Breast epithelium (tissue), 4 donors: ENCODE measurements at places on chromosomes 13 and 19.

DNA sequence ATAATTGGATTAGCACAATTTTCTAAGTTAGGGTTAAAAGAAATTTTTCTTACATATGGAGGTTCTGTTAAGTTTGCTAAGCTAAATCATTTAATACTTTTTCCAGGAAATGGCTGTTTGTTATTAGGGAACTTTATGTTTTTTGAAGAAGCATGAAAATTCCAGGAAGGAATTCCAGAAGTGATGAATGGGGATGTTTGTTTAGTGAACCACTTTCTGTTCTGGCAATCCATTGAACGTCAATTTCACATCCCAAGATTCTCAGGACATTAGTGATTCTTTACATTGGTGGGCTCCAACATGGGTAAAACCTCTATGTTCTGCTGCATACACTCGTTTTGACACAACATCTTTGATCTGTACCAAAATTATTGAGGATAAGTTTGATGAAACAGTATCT lies 534.4 kb downstream of the IRS2 start:
- no peak overlapping the region for H3K4me3 ChIP-seq
- no peak for DNase-seq

- H3K27ac ChIP-seq = no peak overlapping the region
- no peak for DNase-seq
- H3K4me1 ChIP-seq = no peaks in the 10 kb centered on the region
- no peaks in the 10 kb centered on the region for H3K27me3 ChIP-seq
- no peak overlapping the region for H3K4me3 ChIP-seq
- no peaks in the 10 kb centered on the region for H3K36me3 ChIP-seq
Measured at GRCh38 chr13:29159871-29160270, 339.7 kb downstream of the MTUS2 start.

DNA sequence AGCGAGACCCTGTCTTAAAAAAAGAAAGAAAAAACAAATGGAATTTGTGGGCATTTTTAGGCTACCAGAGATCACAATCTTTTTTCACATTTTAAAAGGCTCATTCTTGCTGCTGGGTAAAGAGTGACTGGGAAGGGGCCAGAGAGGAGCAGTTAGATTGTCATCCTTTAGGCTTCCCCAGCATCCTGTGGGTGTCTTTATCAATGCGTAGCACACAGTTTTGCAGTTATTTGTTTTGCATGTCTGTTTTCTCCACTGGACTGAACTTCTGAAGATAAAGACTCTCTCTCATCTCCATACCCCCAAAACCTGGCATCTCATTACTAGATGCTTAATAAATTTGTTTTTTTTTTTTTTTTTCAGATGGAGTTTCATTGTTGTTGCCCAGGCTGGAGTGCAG lies 2.1 kb upstream of the UTP14C start:
- H3K4me1 ChIP-seq = no peaks in the 10 kb centered on the region
- DNase-seq = no peak
- H3K4me3 ChIP-seq = no peak overlapping the region
- no peaks in the 10 kb centered on the region for H3K27me3 ChIP-seq
- H3K36me3 ChIP-seq = peaks cover 5% of the 10 kb centered on the region

- H3K36me3 ChIP-seq = no peaks in the 10 kb centered on the region
- H3K27ac ChIP-seq = peak overlapping the region; percentile 96
- H3K4me3 ChIP-seq = no peak overlapping the region
- H3K4me1 ChIP-seq = peaks cover 4% of the 10 kb centered on the region
- H3K27me3 ChIP-seq = no peaks in the 10 kb centered on the region
Measured at GRCh38 chr19:2982561-2982960, 5.2 kb downstream of the TLE6 start.

DNA sequence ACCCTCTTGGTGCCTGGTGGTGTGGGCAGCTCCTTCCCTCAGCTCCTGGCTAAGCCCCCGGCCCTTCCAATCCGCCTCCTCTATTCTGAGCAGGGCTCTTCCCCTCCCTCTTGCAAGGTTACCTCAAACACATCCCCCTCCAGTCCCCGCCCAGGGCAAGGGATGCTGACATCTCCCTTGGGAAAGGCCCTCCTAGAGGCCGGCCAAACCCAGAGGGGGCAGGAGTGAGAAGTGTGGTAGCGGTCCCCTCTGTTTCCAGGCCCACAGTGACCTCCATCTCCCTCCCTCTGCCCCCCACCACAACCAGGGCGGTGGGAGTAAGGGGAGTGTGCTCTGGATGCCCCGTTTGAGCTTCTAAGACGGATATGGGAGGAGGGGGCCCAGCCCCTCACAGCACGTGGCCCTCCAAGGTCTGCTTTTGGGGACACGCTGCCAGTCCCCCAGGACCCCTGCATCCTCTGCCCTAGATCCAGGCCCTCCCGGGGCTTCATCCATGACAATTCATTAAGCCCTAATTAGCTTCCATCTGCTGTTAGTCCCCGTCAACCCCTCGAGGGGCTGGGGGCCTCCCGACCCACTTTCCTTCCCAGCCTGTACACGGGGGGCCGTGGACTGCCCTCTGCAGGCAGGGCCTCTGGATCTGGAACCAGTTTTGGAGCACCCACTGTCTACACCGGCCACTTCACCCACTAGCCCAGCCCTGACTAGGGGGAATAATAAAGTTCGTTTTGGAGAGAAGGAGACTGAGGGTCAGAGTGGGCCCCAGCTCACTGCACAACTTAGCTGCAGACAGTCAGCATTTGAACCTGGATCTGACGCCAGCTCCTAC lies 2.3 kb downstream of the LINGO3 start:
- H3K27ac ChIP-seq = no peak overlapping the region
- H3K27me3 ChIP-seq = peaks cover 10% of the 10 kb centered on the region
- no peak overlapping the region for H3K4me3 ChIP-seq
- DNase-seq = no peak
- no peaks in the 10 kb centered on the region for H3K36me3 ChIP-seq

DNA sequence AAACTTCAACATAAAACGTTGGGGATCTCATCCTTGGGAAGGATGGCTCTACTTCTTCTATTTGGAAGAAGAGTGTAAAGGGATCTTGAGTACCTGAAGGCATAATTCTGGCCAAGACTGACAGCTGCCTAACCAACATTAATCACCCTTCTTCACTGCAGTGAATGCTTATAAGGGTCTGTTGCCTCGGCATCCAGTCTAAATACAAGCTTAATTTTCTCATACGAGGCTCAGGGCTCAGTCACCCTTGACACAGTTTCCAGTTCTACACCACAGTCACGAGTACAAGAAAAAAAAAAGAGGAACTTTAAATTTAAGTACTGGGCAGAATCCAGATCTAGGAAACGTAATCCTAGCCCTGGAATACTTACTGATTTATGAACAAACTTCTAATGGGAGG lies 9.0 kb downstream of the FPR3 start:
- no peak overlapping the region for H3K4me3 ChIP-seq
- H3K27me3 ChIP-seq = no peaks in the 10 kb centered on the region
- H3K4me1 ChIP-seq = no peaks in the 10 kb centered on the region
- H3K36me3 ChIP-seq = no peaks in the 10 kb centered on the region
- H3K27ac ChIP-seq = peak overlapping the region; percentile 32

GRCh38 chr13:43389983-43390382 lies 366.6 kb downstream of the DNAJC15 start:
- DNase-seq = no peak
- no peak overlapping the region for H3K4me3 ChIP-seq
- H3K27ac ChIP-seq = no peak overlapping the region
- no peaks in the 10 kb centered on the region for H3K27me3 ChIP-seq
- H3K36me3 ChIP-seq = no peaks in the 10 kb centered on the region
- no peaks in the 10 kb centered on the region for H3K4me1 ChIP-seq
